ENCODE measurements at places on chromosomes 6 and 20. TPM values are rescaled to one million over a fixed set of nuclear protein-coding genes. Genes with fewer than 3 reads are reported as not detected.

The GJA1 gene
- 957 TPM for total RNA-seq

The MRAP2 gene
- total RNA-seq = not detected

The CLIC5 gene
- not detected for total RNA-seq

The PPP1R14C gene
- not detected for total RNA-seq

The HUS1B gene
- 2.0 TPM for total RNA-seq

The PLCB4 gene
- total RNA-seq = 5.0 TPM

The RGS19 gene
- total RNA-seq = 39.1 TPM

The GCNT2 gene
- total RNA-seq = 0.43 TPM

The SPDEF gene
- not detected for total RNA-seq

The EEF1A2 gene
- total RNA-seq = 1.3 TPM

The ENPP4 gene
- total RNA-seq = 1.1 TPM

The PACSIN1 gene
- not detected for total RNA-seq

The STX11 gene
- total RNA-seq = 2.6 TPM

The IL20RA gene
- total RNA-seq = not detected

The FRK gene
- 0.44 TPM for total RNA-seq

The ZGPAT gene
- total RNA-seq = 20.6 TPM

The PHF3 gene
- total RNA-seq = 68.1 TPM
